Activated naive CD4-positive, alpha-beta T cell (primary cell): ENCODE measurements at places on chromosomes 3 and 15.
A peak's percentile ranks its signal among the peaks of the same experiment; 100 is the strongest.

DNA sequence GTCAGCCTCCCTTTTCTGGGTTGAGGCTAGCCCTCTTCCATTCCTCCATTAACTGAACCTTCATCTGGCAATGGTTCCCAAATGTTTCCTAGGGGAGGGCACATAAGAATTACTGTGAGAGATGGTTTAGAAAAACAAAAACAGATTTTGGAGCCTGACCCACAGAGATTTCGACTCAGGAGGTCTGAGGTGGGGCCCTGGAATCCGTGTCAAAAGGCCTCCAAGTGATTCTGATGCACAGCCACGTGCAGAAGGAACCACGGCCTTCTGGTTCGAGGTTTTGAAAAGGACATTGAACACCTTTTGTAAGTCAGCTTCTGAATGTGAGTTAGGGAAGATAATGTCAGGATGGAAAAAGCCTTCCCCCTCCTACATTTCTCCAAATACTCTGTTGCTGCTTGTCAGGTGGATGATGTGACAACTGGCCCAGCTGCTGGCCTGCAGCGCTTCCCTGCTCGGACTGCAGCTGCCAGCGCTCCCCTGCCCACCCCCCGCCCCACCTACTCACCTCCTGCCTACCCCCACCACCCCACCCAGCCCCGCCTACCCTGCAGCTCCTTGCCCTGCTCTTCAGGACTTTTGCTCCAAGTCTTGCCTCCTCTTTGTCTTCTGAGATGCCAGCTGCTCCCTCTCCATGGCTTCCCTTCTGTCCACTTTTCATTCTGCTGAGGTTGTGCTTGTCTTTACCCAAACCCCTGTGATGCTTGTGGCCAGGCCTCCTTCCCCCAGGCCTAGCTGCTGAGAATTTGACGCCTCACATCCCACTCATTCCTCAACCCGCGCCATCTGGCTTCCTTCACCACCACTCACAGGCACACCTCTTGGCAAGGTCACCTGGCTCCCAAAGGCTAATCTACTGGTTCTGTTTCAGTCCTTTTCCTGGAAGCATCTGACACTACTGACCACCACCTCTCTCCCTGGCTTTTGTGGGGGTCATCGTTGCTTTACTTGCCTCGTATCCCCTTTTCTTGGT is 6.6 kb downstream of the EHD4 start:
- no peak for DNase-seq

GRCh38 chr15:68126396-68126795 is 72.3 kb downstream of the PIAS1 start:
- no peak for DNase-seq

- no peak for DNase-seq
Measured at GRCh38 chr3:50473768-50474167, 29.7 kb downstream of the CACNA2D2 start.

DNA sequence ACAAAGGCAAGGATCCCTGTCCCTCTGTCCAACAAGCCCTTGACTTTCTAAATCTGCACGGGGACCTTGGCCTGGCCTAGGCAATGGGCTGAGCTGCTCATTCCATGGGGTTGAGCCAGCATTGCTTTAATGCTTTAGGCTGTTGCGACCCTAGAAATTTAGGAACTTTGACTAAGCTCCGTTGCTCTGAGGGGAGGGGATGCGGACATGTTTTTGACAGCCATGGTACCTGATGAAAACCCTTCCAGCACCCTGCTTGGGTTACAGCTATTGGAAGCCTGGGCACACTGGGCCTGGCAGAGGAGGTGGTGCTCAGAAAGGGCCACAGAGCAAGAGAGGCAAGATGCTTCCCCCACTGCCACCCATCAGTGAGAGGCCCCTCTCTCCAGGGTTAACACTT is 37.1 kb downstream of the SYNM start:
- no peak for DNase-seq

GRCh38 chr3:179196098-179196497 is 47.9 kb downstream of the PIK3CA start:
- DNase-seq, result no peak

DNA sequence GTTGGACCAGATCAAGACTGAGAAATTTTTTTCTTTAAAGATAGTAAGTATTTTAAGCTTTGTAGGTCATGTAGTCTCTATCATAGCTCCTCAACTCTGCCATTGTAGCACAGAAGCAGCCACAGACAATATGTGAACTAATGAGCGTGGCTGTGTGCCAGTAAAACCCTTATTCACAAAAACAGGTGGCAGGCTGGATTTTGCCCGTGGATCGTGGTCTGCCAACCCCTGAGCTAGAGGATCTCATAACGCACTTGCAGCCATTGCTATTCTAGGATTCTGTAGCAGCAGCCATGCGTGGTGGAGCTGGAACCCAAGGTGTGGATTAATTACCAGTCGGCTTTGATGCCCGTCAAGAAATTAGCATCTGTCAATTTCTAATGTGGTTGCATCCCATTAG is 68.7 kb upstream of the PLXNA1 start:
- DNase-seq, result no peak

DNA sequence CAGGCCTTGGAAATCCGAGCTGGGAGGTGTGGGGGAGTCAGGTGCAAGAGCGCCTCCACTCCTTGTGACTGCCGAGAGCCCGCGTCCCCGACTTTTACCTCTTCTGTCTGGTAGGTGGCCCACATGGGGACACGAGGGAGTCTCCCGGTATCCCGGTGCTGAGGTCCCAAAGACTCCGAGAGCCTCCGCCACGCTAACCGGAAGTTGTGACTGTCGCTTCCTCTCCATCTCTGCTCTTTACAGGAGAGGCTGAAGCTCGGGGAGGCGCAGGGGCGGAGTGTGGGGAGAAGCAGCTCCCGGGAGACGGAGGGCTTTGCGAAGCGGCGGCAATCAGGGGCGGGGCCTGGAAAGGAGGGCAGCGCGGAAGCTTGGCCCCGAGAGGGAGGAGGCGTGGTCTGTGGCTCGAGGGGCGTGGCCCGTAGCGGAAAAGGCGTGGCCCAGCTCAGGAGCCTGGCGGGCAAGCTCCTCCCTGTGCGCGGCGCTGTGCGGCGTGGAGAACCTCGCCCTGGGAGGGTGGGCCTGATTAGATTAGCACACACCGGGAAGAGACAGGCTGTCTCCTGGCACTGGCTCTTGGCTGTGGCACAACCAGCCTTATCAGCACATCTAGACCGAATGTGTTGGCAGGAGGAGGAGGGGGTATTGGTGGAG is 143.9 kb downstream of the GABRB3 start:
- DNase-seq, result no peak

DNA sequence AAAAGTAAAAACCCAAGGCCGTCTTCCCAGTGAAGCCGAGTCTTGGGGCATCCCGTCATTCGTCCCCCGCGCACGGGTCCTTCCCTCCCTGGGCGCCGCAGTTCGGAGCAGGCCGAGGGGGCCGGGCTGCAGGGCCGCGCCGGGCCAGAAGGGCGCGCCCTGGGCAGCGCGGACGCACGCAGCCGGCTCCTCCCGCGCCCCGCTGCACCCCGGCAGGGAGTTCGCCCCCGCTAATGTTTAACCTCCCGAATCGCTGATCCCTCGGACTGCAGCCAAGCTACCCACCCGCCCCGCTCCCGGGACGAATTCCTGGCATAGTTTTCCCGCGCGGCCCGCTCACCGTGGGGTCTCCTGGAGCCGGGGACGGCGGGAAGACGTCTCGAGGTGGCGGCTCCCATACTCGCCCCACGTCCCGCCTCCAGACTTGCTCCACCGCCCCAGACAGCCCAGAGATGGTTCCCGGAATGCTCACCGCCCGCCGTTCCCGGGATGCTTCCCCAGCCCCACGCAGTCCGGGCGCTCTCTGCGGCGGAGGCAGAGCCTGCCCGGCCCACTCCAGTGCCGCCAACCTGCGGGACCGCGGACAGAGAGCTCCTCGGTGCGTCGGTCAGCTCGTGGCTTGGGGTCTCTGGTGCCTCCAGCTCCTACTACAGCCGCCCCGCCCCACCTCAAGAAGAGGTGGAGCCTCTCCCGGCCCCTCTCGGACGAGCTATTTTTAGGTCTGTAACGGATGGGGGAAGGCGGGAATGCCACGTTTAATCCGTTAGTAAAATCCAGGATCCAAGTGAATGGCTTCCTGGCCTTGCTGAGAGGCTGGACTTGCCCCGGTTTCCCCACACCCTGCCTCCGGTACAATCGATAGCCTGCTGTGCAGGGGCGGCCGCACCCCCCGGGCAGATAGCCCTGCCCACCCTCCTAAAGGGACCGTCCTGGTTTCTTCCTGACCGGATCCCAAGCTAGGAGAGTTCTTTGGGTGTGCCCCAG is at the start of gene DZIP1L:
TSS of gene DZIP1L (minus strand) at position 621 of the 984 bp plus-strand sequence. CDS start 11,637 bp downstream, outside the sequence.
- peak; percentile 10 for DNase-seq

DNA sequence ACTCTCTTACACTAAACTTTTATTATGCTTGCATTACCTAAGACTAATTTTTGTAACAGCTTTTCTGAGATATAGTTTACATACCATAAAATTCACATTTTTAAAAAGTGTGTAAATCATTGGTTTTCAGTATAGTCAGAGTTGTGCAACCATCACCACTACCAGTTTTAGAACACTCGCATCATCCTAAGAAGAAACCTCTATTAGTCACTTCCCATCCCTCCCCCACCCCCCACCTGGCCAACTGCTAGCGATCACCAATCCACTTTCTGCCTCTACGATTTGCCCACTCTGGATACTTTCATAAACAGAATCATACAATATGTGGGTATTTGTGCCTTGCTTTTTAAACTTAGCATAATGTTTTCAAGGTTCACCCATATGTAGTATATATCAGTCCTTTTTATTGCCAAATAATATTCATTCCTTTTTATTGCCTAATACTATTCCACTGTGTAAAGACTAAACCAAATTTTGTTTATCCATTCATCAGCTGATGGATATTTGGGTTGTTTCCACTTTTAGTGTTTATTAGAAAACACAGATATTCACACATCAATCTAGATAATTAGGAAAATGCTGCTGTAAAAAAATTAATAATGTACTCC is 23.0 kb downstream of the UBP1 start:
- no peak for DNase-seq

GRCh38 chr3:191363221-191363620 is 32.9 kb upstream of the UTS2B start:
- DNase-seq, result no peak

DNA sequence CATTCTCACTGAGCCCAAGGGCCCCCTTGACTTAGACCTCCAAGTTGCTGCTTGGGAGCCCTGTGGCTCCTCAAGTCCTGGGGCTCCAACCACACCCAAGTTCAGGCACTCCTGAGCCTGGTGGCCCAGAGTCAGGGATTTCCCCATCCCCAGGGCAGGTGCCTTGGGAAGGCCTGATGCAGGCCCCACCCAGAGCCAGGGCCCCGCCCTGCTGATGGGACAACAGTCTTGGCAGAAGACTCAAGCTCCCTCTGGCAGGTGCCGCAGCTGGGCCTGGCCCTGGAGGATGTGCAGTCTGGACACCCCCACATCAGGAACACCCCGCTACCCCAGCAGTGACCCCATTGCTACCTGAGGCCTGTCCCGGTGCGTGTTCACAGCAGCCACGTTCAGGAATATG is 17.7 kb upstream of the SHISA5 start:
- no peak for DNase-seq

DNA sequence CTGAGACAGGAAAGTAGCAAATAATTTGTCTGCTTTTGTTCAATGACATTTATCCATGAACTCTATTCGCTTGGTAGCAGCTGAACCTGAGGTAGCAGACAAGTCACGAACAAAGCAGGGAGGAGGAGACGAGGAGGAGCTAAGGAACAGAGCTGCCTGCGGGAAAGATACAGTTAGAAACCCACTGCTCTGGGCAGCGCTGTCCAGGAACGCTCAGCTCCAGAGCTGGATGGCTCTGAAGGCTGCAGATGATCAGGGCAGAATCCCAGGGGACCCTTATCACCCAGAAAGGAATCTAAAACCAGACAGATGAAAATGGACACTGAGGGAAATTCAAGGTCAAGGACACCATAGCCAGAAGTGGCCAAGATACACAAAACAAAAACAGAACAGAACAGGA is 257.8 kb downstream of the CD47 start:
- no peak for DNase-seq

- DNase-seq, result no peak
Measured at GRCh38 chr15:64901914-64902313, 9.8 kb upstream of the ANKDD1A start.

DNA sequence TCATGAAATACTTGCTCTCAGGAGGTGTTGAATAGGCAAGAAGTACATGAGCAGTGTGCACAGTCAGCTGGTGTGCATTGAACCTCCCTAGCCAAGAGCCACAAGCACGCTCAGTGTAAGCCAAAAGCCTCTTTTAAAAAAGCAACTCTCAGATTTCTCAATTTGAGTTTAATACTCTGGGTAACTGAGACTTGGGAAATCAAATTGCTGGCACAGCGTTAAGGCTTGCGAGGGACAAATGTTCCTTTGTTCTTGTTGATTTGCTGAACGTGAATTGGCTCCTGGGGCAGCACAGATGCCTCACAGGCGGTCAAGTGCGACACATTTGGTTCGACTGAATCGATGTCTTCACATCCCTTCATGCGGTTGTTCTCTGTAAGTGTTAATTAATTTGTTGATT is at the start of gene FAM240A:
TSS of gene FAM240A (plus strand) at position 202 of the 400 bp plus-strand sequence. CDS start at position 361, 159 bp downstream.
- DNase-seq, result no peak

GRCh38 chr15:90325726-90326125 is 26.4 kb upstream of the ZNF774 start:
- no peak for DNase-seq

DNA sequence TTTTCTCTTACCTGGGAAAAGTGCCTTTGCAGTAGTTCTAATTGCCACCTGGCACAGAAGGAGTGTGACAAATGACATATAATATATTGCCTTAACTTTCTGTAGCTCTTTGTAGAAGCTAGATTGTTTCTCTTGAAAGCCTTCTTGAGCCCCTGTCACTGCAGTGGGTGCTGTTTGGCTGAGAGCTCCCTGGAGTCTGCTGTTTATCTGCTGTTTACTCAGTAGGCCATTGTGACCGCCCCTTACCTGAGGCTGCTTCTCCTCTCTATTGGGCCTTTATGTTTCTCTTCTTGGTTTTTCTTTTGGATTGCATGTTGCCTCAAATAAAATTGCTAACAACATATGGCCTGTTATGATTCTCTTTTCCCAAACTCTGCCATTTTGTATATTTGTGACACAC is 16.7 kb downstream of the MAP2K5 start:
- no peak for DNase-seq

DNA sequence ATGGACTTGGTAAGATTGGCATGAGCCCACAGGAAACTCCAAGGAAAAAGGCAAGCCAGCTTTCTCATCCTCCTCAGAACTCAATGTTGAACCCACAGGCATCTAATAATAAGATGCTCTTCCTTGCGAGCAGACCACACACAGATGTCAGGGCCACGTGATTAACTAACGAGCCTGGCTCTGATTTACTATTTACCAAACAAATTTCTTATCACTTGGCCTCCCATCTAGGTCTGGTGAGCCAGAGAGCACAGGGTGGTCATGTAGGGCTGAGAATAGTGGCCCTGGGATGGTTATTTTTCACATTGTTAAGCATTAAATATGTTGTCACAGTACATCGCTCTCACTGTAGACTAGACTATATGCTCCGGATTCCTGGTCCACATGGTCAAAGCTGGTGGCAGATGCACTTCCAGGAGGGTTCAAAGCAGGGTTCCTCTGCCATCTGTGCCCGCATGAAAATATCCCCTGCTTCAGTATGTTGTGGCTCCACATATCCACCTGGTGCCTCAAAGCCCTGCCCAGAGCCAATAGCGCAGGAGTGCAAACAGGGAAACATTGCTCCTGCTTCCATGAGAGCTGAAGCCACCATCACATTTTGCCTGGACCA is 472.5 kb upstream of the WNT5A start:
- no peak for DNase-seq

- no peak for DNase-seq
Measured at GRCh38 chr3:99470841-99471240, 167.6 kb upstream of the COL8A1 start.
